ENCODE measurements at places on chromosomes 16 and 17.

DNA sequence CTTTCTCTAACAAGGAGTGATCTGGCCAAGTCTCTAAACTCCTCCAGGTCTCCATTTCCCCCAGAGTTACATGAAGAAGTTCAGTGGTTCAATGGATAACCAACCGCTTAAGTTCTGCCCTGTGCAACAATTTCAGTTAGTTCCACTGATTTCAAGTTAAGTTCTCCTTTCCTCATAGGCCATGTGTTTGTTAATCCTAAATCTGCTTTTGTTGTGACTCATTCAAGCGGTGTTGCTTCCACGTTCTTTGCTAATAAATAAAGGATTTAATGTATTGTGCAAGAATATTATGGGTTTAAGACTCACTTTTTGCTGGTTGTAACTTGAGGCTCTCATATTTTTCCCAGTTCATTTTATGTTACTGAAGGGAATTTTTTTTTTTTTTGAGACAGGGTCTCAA, 36.3 kb downstream of the GNA13 start:
- no peak for DNase-seq

GRCh38 chr17:37770631-37771518, 26.0 kb upstream of the HNF1B start:
- no peak for DNase-seq

DNA sequence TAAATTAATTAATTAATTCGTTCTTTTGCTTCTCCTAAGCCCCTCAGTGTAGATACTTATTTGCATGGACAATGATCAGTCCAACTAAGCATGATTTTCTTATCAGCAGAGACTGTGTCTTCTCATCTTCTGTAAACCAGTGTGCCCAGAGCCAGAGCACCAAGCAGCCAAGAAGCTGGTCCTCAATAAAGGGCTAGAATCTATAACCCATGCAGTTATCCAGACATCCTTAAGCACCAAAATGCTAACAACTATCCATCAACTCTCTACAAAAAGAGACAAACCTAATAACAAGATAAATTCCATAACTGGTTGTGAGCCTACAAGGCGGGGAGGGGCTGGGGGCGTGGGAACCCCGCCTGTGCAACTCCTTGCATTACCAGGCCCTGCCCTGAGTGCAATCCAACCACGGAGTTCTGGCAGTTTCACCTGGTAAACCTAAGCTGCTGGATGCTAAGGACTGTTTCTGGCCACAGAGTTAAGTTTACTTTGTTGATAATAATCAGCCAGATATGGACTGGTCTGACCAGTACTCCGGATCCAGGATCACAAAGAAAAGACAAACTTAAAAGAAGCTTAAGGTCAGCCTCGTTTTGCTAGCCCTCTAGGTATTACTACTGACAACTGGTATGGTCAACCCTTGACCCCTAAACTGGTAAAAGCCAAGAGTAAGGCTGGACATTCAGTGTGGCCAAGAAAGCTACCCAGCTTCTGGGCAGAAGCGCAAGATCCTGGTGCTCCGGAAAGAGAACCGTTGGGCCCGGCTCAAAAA, 51.5 kb downstream of the ZFHX3 start:
- DNase-seq: no peak

GRCh38 chr17:7880076-7880868, 8.3 kb upstream of the CHD3 start:
- no peak for DNase-seq

DNA sequence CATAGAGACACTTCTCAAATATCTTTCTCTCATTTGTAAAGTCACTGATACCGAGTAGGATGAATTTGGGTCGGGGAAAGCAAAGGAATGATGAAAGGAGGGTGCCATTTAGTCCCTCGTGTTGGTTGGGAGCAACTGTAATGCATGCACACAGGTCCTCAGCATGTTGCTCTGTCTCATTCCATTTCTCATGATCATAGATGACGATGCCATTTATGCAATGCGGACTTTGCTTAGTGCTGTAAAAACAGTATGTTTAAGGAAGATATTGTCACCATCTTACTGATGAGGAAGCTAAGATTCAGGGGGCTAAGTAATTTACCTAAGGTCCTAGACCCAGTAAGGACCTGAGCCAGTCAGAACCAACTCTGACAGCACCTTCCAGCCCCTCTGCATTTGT, 100.1 kb downstream of the AATF start:
- no peak for DNase-seq

GRCh38 chr17:57168695-57169094, 83.6 kb downstream of the AKAP1 start:
- no peak for DNase-seq

- no peak for DNase-seq
Measured at GRCh38 chr17:42456223-42457106, 2.2 kb upstream of the ATP6V0A1 start.

DNA sequence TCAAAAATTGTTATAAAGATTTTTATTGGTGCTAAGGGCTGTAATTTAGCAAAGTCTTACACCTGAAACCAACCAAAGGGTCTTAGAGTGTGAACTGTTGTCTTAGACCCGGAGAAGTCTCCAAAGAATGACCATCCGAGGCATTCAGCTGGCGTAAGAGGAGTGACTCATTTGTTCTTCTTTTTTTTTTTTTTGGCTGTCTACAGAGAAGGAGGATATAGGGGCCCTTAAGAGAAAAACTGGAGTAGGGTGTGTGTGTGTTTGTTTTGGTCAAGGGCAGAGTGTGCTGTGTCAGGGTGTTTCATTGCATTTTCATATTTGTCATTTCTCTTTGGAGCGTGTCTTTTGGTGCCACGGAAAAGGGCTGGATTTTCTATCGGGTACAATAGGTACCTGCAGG, 508.0 kb downstream of the WWOX start:
- DNase-seq: no peak

DNA sequence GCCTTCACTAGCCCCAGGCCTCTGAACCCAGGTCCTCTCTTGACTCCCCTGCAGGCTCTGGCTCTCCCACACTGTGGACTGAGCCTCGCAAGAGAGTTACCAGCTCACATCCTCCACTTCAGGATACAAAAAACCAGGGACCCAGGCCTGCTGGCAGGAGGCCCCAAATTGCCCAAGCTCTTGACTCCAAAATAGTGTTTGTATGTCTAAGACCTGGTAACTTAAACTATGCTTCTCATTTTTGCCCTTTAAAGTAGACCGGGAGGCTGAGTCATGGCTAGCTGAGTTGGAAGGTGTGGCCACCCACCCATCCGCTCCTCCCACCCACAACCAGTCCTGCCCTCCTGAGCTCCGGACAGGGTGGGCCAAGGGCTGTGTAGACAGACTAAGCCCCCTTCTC, 250.0 kb downstream of the SOX9 start:
- DNase-seq: no peak

DNA sequence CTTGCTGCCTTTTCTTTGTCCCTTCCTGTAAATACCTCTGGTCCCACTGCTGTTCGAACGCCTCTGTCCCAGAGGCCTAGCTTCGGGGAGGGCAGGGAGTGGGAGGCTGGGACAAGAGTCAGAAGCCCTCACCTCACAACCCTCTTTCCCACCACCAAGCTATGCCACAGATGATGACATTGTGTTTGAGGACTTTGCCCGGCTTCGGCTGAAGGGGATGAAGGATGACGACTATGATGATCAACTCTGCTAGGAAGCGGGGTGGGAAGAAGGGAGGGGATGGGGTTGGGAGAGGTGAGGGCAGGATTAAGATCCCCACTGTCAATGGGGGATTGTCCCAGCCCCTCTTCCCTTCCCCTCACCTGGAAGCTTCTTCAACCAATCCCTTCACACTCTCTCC, 10.4 kb downstream of the ARRB2 start:
- no peak for DNase-seq

- DNase-seq: no peak
Measured at GRCh38 chr17:82384051-82384729, 12.6 kb downstream of the UTS2R start.

GRCh38 chr16:85192238-85193114, 80.2 kb upstream of the CIBAR2 start:
- DNase-seq: no peak

GRCh38 chr17:80270836-80271235, 10.2 kb downstream of the RNF213 start:
- no peak for DNase-seq

GRCh38 chr17:79141578-79142355, 67.1 kb downstream of the ENGASE start:
- no peak for DNase-seq

DNA sequence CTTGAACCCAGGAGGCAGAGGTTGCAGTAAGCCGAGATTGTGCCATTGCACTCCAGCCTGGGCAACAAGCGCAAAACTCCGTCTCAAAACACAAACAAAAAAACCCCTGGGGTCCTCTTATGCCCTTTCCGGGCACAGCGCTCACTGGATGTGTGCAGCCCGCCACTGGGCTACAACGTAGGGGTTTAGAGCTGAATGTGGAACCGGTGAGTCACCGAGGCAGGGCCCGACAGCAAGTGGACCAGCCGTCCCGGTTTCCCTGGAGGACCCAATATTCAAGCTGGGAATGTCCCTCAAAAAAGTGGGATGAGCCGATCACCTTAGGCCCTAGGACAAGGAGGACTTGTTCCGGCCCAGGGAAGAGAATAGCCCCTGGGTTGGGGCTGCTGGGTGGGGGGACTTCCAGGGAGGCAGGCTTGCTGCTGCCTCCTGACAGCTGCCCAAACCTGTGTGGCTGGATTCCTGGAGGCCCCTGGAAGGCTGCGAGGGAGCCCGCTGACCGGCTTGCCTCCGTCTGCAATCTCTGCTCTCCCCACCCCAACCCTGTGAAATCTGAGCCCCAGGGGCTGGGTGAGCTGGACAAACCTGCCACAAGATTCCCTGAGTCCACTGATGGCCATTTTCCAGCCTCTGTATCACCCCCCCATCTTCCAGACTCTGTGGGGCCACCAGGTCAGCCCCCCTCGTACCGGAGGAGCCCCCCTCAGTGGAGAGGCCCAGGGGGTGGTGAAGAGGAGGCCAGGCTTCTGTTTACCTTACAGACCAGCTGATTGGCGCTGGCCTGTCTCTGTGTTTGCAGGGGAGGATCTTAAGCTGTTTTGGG, 2.9 kb upstream of the CLDN9 start:
- DNase-seq: no peak

GRCh38 chr17:29827179-29827578, 102.8 kb downstream of the SSH2 start:
- no peak for DNase-seq

GRCh38 chr16:70253291-70254106, 1.8 kb upstream of the EXOSC6 start:
- no peak for DNase-seq

GRCh38 chr17:52048137-52048898, 110.2 kb downstream of the CA10 start:
- DNase-seq: no peak

DNA sequence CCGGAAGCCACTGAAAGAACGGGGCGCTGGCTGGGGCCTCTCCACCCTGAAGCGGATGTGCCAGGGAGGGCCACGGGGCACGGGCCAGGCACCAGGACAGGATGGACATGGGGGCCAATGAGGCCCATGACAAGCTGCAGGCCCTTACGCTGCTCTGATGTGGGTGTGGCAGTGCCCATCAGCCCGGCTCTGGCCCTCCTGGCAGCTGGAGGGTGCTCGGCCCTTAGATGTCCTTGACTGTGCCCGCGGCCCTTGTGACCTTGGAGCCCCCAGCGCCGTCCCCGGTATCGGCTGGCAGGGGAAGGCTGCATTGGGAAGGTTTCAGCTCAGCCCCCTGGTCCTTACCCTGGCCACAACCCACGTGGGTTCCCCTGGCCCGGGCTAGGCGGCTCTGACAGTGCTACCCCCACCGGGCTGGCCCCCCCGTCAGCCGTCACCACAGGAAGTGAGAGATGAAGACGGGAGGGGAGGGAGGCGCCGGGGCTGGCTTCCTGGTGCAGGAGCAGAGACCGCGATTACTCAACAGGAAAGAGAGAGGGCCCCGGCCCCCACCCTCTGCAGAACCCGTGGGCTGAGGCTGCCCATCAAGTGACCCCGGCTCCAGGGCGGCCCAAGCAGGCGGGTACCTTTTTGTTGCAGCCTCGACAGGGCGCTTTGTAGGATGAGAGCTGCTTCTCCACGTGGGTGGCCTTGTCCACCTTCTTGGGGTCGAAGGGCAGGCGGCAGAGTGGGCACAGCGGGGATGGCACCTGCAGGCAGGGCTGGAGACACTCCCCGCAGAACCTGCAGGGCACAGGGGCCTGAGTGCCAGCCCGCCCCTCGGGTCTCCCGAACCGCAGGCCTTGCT, 5.3 kb downstream of the RNF166 start:
- DNase-seq: no peak

DNA sequence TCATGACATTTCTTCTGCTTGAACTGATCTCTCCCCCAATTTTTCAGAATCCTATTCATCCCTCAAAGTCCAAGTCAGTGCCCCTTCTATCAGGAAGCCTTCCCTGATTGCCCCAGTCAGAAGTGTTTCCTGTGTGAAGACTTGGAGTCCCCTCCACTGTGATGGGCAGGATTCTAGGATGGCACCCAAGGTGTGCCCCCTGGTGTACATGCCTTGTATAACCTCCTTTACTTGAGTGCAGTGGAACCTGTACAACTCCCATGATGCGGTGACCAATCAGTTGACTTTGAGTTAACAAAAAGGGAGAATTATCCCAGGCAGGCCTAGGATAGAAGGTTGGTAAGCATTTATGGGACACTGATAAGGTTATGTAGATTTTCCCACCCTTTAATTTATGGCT, 23.4 kb downstream of the MYH13 start:
- no peak for DNase-seq

DNA sequence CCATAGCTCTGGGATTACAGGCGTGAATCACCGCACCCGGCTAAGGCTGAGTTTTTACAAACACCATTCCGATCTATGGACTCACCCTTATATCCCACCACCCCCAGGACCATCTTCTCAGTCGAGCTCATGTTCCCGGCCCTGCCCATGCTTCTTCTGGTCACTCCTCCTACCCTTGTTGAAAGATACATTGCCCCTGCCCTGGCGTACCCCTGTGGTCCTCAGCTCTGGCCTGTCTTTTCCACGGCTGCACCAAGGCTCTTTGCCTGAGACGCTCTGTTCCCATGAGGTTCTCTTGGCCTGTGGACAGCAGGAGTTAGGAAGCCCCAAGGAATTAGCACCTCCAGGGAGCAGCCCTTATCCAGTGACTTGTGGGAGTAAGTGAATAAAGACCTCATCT, 379.4 kb upstream of the TNRC6C start:
- DNase-seq: no peak

GRCh38 chr17:29151567-29151966, 28.6 kb downstream of the MYO18A start:
- no peak for DNase-seq

DNA sequence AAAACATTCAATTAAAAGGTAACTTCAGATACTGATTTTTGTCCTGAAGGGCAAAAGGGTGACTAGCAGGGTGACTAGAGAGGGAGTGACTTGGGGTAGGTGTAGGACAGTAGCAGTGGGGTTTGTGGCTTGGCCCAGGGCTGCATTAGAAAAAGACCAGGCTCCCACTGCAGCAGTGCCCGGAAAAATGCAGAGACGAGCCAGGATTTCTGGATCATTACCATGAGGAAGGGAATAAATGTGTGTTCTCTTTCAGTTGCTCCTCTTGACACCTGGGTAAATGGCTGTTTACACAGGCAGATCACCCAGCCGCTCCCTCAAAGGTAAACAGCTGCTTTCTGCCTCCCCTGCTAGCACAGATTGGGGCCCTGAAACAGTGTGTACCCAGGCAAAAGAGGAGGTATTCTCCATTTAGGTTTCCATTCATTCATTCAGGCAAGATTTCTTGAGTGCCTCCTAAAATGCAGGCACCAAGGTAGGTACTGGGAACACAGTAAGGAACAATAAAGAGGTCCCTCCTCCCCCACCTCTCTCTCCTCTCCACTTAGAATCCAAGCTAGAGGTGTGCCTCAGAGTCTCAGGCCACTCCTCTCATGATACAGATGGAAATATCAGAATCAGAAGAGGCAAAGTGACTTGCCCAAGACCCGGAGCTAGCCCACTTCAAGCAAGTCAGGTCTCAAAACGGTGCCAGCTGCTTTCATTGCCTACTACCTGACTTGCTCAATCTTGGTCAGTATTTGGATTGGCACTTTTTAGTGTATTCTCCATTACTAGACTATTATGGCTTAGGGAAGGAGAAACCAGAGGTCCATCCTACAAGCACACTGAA, 15.2 kb upstream of the TOX3 start:
- DNase-seq: no peak
